RPMI8226 (cell line): ENCODE measurements at places on chromosomes 7 and 10.

DNA sequence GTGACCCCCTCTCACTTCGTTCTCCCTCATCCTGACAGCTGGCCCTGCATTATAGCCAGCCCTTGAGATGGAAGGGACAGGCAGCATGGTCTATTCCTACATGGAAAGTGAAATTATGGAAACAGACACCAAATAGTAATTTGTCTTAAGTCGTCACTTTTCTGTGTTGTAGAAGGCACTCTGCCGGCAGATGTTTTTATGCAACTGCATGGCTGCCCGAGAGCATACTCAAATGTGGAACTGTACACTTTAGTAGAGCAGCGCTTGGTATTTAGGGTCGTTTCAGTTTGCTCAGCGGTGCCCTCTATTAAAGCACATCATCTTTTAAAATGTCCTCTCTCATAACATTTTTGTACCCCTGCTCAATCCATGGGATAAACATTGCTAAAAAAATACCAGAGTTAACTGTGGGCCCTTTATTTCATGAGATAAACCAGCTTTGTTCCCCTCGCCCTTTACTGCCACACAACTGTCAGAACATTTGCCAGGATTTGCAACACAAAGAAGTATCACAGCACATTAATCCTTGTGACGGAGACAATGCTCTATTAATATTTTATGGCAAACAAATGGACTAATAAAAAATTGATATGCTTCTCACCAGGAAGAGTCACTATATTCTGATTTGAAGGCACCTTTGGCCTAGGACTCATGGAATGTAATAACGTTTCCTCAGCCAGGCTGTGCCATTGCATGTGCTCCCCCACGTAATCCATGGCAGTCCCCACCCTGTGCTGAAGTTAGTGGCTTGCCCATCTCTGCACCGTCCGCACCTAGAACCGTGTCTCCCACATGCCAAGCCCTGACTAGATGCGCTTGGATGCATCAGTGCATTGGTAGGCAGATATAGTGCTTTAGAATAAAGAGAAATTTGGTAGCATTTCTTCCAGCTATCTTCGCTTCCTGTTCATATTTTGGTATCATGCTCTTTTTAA lies 221.3 kb downstream of the PAXIP1 start:
- DNase-seq: no peak

GRCh38 chr10:120184547-120185337 lies 272.3 kb upstream of the PLPP4 start:
- DNase-seq: no peak

DNA sequence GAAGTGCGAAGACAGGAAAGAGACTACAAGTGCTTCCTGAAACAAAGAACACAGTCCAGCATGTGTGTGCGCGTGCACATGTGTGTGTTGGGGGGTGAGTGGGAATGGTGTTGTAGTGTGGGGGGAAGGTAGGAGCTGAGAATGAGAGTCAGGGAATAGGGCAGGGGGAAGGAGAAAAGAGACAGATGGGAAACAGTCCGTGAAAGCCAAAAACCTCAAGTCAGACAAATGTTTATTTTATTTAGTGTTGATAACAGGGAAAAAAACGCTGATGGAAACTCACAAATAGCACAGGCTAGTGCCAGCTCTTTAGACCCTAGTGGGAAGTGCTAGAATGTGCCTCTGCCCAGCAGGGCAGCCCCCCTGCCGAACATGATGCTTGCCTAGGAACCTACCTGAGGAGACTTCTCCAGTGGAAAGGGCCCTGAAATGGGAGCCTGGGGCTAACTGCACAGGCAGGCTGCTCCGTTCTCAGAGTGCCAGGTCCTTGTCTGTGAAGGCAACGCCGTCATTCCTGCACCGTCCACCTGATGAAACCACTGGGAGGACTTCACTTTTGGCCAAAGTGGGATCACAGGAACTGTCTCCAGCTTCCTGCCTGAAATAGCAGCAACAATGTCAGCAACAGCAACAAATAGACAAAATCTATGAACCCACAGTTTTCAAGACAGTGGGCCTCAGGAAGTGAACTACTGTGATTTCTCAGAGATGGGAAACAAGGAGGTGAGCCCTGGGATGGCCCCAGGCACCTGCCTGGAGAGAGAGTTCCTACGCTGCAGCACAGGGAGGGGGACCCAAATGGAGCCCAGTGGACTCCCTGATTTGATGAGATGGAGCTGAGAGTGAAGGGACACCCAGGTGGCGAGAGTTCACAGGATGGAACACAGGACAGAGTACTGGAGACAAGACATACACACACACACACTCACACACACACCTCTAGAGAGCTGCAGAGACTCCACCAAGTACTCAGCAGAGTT lies 379.7 kb downstream of the RPS24 start:
- DNase-seq: no peak

DNA sequence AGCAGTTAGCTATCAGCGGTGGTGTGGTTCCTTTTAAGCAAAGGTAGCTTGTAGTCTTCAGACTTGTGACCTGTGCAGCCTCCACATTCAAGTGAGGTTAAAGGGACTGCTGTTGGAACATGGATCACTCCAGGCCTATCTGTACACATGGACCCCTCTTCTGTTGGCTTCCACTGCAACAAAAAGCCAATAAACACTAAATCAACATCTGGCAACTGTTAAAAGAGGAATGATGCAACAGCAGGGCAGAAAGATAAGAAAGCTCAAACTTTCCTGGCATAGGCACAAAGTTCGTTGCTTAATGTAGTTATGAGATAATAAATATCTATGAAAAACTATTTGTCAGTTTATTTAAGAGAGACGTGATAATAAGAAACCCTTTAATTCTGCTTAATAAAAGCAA lies 4.0 kb upstream of the MINPP1 start:
- DNase-seq: no peak
